ENCODE measurements at places on chromosomes 2 and 18.

DNA sequence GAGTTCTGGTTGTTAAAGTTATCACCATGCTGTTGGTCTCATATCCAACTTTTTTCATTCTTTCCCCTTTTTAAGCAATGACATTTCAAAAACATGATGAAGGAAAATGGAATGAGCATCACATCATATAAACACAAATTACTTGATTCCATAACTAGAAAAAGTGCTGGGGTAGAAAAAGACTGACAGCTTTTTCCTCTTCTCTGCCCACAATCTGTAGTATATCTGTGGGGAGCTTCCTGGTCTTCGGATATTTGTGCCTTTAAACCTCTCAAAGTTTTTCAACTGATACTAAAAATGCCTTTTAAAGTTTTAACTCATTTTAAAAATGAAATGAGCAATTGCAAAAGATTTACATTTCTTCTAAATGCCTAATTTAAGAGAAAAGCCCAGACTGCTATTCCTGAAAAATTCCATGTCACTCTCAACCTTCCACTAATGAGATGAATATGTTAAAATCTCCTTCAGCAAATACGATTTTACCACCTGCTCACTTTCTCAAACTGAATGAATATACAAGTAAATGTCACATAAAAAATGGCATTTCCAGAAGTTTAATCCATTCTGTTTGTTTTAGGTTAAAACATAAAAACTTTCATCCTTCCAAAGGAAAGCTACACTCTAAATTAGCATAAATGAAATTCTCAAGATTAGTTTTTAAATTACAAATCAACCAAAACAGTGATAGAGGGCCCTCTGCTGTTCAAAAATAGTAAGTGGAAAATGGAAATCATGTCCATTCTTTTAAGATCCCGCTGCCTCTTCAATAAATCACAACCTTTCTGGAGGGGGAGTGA, 2.1 kb downstream of the DNAH7 start:
- no peak for DNase-seq

DNA sequence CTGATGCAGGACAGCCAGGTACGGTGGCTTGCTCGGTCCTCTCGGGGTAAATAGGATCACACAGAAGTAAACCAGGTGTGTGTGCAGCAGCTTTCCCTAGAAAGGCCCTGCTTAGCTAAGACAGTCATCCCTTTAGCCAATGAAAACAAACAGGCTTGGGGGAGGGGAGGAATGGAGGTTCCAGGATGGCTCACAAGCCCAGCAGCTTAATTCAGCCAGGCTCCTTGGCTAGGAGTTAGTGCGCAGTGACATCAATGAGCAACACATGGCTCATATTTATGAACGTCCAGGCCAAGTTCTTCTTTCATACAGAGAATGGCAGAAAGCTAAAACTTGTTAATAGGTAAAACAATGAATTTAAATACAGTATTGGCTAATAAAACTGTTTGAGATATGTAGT, 10.2 kb downstream of the IAH1 start:
- DNase-seq: no peak

DNA sequence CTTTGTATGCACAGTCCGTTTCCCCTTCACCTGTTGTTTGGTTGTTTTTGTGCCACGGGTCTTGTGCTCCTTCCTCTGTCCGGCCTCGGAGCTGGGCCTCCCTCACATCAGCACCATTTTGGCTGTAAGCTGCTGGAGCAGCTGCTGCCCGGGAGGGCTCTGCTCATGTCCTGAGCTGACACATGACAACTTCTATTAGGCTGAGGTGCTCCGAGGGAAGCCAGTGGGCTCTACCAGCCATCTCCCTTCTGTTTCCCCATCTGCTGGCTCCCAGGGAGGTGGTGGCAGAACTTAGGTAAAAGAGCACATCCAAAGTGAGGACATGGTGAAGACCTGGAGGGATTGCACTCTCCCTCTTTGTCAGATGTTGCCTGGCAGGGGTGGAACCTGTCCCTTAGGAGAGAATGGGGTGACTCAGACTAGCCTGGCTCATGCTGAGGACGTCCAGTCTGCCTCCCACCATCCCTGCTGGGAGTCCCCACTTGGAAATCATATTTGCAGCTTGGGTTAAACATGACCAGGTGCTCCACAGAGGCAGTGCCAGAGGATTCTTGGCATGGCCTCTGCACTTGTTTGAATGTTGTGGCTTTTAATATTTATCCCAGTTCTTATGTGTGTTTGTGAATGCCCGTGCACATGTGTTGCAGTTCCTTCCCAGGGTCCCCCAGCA, 49.8 kb upstream of the TNP1 start:
- DNase-seq: no peak

- DNase-seq: no peak
Measured at GRCh38 chr2:112701052-112701451, 19.8 kb upstream of the NT5DC4 start.

GRCh38 chr2:69741575-69742321, at the start of gene ANXA4:
Gene ANXA4 (plus strand): TSS chr2:69742134. CDS start chr2:69781566, 39,432 bp downstream.
- peak; percentile 51 for DNase-seq

GRCh38 chr2:65072181-65072970, 16.2 kb downstream of the CEP68 start:
- DNase-seq: no peak
